ENCODE measurements at places on chromosomes 1 and 21.

DNA sequence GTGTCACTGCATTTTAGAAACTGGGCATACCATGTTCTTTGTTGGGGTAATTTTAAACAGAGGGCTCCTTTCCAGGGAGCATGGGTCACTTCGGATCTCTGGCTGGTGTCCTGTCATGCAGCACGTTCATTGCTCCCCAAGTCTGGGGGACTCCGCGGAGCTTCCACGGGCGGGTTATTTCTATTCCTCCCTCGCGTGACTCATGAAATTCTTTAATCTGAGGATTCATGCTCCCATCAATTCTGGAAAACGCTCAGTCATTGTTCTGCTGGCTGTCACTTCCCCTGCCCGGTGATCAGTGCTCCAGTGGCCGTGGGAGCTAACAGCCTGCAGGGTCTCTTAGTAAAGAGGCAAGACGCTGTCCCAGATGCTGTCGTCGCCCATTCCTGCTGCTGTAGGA lies 28.1 kb downstream of the CFAP74 start:
- no peak for DNase-seq

- no peak for DNase-seq
Measured at GRCh38 chr1:224734261-224734935, 118.3 kb downstream of the CNIH3 start.

GRCh38 chr1:111576547-111576946 lies 43.0 kb upstream of the RAP1A start:
- DNase-seq = no peak

- DNase-seq = no peak
Measured at GRCh38 chr1:167331650-167332049, 111.0 kb downstream of the POU2F1 start.

DNA sequence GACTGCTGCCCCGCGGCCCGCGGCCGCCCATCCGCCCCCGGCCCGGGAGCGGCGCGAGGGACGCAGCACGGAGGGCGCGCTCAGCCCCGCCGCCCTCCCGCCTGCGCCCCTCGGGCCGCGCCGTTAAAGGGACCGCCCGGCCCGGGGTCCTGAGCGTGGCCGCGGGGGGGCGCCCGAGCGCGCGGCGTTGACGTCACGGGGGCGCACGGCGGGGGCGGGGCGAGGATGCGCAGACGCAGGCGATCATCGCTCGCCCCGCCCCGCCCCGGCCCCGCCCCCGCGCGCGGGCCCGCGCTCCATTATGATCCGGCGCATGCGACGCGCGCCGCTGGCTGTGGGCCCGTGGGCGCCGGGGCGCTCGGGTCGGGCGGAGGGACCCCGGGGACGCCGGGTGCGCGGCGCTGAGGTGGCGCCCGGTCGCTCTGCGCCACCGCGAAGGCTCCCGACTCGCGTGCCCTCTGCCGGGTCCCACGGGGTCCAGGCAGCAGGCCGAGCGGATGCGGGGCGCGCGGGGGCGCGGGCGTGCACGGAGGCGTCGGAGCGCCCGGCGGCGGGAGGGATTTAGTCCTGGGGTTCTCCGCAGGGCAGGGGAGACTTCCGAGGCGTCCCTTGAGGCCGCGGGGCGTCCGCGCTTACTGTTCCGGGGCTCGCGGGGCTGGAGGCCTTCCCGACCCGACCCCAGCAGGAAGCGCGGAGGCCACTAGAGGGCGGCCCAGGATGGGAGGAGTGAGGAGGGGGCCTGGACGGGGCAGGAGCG lies at the start of gene DVL1:
TSS of gene DVL1 (minus strand) at position 163 of the 757 bp plus-strand sequence. CDS start 353 bp downstream, outside the sequence.
- peak; percentile 81 for DNase-seq

- no peak for DNase-seq
Measured at GRCh38 chr1:51215169-51215568, 20.9 kb upstream of the RNF11 start.

GRCh38 chr1:16191309-16191708 lies 21.1 kb downstream of the ARHGEF19 start:
- no peak for DNase-seq

DNA sequence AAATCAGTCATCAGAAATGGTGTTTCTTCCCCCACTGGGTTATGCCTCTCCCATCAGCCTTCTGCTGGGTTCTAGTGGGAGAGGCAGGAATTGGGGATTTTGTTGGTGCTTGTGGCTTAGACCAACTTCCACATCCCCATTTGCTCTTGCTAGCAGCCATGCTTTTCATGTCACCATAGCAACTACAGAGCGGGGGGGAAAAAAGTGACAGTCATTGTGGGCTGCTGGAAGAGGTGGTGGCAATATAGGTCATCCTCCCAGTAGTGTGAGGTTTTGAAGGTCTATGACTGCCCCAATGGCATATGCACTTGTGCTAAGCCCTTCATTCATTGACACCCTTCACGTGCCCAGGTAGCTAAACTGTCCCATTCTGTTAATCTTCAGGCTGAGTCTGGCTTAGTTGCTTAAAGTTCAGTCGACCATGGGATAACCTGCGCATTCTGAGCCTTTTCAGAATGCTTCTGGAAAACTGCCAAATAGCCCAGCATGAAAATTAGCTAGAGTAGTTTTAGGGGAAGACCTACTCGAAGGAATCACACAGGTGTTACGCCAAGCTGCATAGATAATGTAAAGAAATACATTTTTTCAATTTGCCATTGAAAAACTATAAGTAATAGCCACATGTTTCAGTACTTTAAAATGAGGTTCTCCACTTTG lies 53.7 kb upstream of the ZNF326 start:
- no peak for DNase-seq

DNA sequence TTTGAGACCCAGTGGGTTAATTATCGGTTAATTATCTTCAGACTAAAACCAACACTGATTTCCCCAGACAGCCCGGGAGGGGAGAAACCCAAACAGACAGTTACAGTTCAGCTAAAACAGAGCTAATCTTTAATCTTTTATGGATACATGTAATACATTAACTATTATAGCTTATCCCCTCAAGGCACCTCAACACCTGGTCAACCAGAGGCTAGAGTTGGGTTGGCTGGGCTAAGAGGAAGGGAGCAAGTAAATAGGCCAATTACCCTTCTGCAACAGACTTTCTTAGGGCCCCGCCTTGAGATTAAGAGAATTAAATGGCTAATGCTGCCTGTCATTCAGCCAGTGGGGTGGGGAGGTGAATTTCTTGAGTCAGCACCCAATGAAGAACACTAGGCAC lies 6.6 kb upstream of the MED18 start:
- no peak for DNase-seq

DNA sequence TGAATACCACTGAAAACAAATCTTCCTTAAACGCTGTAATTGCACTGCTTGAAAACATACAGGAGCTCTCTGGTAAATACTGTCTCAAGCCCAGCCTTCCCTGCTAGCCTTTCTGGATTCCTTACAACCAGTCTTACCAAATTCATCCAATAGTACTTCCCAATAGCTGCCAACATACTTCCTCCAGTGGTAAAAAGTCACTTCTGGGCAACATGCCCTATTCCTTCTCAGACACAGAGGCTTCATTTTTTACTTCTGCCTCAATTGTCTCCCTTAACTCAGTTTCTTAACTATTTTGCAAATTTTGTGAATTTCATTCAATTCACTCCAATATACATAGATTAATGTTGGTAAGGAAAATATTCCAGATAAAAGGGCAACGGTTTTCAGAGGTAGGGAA lies 166.3 kb downstream of the TBX15 start:
- no peak for DNase-seq

DNA sequence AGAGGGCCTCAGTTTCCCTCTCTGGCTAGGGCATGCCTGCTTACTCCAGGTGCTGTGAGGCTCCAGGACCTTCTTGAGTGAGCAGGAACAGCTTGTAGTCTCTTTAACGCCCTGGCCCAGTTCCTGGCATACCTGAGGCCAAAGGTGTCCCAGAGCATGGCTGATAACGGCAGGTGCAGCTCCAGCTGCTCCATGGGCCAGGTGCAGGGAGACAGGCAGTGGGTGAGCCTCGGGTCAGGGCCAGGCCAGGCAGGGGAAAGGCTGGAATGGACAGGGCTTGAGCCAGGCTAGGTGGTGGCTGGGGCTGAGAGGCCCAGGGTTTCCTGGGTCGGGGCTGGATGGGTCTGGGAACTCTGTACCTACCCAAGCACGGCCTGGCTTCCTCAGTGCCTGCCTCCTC lies 18.3 kb downstream of the EDN2 start:
- no peak for DNase-seq

DNA sequence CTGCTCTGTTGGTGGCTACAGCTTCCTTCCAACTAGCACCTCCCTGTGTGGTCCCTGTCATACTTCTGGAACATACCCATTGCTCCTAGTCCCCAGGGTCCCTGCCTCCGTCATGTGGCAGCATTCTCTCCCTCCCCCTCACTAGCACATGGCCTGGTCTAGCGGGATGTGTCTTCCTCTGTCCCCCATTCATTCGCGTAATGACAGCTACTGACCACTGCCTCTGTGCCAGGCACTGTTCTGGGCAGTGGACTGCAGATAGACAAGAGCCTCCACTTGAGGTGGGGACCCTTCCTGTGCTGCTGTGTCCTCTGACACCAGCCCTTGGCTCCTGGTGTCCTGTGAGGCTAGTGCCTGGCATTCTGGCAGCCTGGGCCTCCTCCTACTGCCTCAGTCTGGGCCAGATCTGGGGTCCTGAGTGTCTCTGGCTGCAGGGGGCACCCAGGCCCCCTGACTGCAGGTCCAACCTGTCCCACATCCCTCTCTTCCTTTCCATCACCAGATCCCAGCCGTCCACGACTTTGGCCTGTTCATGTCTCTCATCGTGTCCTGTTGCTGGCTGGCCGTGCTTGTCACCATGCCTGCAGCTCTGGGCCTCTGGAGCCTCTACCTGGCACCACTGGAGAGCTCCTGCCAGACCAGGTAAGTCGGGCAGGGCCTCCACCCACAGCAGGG lies 38.1 kb downstream of the DISP3 start:
- DNase-seq = no peak

GRCh38 chr1:91803123-91803522 lies 82.8 kb downstream of the TGFBR3 start:
- no peak for DNase-seq

DNA sequence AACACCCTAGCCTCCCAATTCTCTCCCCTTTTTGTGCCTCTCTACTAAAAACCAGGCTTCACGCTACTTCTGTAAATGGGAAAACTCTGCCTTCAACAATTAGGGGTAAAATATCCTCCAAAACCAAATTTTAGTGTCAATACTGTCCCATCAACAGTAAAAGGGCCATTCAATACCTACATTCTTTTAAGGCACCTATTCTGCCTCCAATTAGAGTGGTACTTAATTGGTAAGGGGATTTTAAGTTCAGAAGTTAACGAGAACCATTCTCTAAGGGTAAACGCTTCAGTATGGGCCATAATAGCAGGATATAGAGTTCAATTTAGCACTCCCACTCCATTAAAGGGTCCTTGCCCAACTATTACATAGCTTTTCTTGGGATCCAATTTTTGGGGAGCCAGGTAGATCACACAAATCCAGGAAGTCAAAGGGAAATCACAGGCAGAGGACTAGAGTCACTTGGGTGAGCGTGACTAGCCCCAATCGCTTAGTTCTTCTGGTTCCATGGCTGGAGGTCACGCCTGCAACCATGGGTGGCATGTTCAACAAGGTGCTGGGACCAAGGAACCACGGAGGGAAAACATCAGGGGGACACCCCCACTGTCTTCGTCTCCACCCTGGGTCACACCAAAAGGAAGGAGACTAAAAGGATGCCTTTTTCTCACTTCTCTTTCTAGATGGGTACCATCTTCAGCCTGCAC lies 20.1 kb upstream of the BSDC1 start:
- DNase-seq = no peak

DNA sequence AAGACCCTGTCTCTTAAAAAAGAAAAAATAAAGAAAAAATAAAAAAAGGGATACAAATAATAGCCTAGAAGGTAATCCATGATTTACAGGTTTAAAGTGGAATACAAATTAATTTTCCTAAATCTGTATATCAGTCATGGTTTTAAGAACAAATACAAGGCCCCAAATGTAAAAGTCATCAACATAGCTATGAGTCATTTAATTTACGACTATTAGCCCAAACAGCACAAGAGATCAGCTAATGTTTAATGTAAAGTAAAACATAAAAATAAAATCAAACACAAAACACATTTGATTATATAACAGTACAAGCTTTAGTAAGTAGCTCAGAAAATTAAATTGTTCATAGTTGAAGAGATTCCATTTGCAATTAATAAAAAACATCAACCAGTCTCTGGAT lies 20.3 kb upstream of the TAL1 start:
- DNase-seq = no peak

GRCh38 chr1:65872301-65872700 lies 79.6 kb downstream of the PDE4B start:
- DNase-seq = no peak

DNA sequence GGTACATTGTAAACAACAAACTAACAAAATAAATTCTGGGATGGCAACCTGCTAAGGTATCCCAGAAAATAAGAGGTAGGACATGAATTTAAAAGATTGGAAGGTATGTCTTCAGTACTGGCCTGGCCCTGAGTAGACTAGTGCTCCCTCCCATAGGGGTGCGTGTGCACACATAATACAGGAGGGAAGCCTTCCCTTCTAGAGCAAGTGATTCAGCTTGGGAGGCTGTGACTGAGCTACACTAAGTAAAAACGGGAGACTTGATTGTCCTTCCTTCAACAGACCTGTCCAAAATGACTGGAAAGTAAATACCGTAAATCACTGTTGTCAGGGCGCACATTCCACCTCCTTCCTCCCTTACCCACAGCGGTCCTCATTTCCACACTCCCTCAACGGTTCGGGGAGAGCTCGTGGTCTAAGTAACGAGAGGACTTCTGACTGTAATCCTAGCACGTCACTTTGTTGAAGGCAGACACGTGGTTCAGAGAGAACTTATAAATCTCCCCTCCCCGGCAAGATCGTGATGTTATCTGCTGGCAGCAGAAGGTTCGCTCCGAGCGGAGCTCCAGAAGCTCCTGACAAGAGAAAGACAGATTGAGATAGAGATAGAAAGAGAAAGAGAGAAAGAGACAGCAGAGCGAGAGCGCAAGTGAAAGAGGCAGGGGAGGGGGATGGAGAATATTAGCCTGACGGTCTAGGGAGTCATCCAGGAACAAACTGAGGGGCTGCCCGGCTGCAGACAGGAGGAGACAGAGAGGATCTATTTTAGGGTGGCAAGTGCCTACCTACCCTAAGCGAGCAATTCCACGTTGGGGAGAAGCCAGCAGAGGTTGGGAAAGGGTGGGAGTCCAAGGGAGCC lies at the start of gene TGFB2:
TSS of gene TGFB2 (plus strand) at position 523 of the 859 bp plus-strand sequence. CDS start 1,366 bp downstream, outside the sequence.
- DNase-seq = peak; percentile 30

DNA sequence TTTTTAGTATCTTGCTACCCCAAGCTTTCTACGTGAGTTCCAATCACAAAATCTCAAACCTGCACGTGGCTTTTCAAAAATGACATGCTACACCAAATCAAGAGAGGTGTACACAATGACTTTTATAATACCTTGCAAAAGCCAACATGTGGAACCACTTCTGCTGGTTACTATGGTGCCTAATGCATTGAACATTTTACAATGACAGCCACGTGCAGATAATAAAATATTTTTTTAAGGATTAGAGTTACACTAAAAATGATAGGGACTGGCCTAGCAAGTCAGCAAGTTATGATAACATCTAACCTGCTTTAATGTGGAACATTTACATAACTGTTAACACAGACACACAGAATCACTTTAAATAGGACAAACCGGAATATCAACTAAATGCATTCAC lies 30.2 kb downstream of the EYA3 start:
- no peak for DNase-seq

- no peak for DNase-seq
Measured at GRCh38 chr1:195326325-195326724, 1281.9 kb downstream of the KCNT2 start.

GRCh38 chr1:156505679-156506298 lies 5.2 kb upstream of the MEF2D start:
- no peak for DNase-seq
